ENCODE measurements at places on chromosomes 2 and 18.

- no peak for DNase-seq
Observed at GRCh38 chr2:111904726-111905474, 6.5 kb downstream of the MERTK start.

- no peak for DNase-seq
Observed at GRCh38 chr2:5740053-5740452, 47.9 kb downstream of the SOX11 start.

DNA sequence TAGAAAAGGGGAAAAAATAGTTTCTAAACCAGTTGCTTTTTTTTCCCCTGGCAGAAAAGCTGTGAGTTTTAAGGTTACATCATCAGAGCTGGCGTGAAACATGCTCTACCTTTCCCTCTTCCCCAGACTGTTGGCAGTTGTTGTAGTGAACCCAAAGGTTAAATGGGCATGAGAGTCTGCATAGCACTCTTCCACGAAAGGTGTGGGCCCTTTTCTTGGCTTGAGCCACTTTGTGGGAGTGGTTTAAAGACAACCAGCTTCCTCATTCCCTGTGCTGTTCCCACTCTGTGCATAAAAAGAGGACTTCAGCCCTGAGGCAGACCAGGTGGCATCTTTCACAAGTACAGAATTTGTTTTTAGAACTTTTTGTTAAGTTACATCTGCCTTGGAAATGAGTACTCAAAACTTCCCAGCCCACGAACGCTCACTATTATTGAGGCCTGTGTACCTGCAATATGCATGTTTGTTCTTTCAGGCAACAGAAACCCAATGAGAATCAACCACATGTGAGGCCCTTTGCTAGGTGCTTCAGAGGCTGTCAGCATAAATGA, 243.8 kb downstream of the BABAM2 start:
- no peak for DNase-seq

GRCh38 chr2:74461187-74462053, 3.2 kb downstream of the WBP1 start:
- no peak for DNase-seq

GRCh38 chr18:62979176-62979575, 263.8 kb downstream of the PHLPP1 start:
- no peak for DNase-seq

All from stimulated activated CD4-positive, alpha-beta T cell treated with anti-CD3 and anti-CD28 coated beads, Interleukin-2, amount 100 ng/mL, for 24 hours (primary cell).